Right renal cortex interstitium (tissue), 3 donors: ENCODE measurements at places on chromosomes 4 and X.

- DNase-seq, result no peak
Observed at GRCh38 chr4:152118819-152119553, 358.2 kb upstream of the GATB start.

DNA sequence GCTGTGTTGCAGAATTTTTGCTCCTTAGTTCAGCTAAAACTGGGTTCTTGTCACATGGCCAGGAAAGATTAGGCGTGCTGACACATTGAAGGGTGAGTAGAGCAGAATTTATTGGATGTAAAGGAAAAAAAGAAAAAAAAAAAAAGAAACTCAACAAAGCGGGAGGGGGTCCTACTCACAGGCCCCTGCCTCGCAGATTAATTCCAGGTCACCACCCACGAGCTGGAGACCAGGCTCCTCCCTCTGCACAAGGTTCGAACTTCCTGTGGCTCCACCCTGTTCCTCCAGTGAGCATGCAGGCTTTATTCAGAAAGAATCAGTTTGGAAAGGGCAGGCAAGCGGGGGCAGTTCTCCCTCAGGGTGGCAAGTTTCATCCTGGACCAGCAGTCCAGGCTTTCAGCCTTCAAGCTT is 17.1 kb downstream of the MGST2 start:
- no peak for DNase-seq

DNA sequence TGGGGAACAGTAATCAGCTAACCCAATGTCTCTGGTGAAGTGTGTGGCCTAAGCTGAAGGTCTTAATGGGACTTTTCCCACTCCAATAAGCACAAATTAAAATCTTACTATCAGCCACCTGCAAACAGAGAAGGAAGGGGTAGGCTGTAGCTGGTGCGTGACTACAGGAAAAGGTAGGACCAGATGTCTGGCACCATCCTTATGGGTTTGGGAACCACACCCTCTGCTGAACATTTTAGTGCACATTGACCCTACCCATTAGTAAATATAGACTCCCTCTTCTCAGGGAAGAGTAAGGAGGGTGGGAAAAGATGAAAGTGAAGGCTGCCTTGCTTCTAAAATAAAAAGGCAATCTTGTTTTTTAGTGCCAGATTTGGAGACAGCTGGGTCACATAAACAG is 602.8 kb downstream of the FAT4 start:
- no peak for DNase-seq

GRCh38 chrX:69165087-69165651 is at the start of gene PJA1:
TSS of gene PJA1 (minus strand) at chrX:69165453. CDS start at chrX:69163073, 2,380 bp downstream.
- DNase-seq, result no peak

- no peak for DNase-seq
Observed at GRCh38 chr4:77169481-77169880, 12.5 kb downstream of the CCNG2 start.

DNA sequence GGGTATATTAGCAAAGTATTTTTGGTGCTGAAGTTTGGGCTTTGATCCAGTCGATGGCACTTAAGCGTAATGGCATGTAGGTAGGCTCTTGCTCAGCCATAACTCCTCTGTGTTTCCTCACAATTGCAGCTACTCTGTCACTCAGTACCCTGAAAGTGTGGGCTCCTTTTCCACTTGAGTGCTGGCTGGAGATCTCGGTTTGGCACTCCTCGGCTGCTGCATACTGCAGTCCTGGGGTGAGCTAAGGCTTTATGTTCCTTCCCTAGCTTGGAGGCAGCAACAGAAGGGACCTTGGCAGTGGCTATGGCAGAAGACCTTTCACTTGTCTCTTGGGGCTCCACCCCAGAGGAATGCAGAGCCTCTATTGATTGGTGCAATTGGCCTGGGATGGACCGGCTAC is 106.7 kb upstream of the GRXCR1 start:
- DNase-seq, result no peak

GRCh38 chrX:96445531-96446065 is 239.0 kb upstream of the DIAPH2 start:
- DNase-seq, result no peak

DNA sequence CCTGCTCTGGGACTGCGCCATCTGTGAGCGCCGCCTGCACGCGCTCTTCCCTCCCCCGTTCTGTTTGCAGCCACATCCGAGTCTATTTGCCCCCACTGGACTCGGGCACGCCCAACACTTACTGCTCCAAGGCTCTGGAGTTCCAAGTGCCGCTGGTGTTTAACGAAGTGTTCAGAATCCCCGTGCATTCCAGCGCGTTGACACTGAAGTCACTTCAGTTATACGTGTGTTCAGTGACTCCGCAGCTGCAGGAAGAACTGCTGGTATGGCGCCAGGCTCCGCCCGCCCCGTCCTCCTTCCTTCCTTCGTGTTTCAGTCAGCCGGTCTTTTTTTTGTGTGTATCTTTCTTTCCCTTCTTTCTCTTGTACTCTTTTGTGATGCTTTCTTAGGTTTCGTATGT is 30.7 kb upstream of the CLCN4 start:
- no peak for DNase-seq

DNA sequence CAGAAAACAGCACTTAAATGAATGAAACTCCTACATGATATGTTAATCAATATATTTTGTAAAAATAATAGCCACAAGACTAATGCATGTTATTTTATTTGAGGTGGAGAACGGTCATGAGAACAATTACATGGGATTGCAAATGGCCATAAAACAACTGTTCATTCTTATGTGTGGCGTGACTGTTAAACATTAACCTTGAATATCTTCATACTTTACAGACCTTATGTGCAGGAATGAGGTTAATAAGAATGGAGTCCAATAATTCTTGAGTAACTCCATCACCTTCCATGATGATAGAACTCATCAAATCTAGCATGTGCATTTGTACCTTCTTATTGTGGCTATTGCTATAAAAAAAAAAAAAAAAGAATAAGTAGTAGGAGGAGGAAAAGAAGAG is 55.3 kb downstream of the PDS5A start:
- no peak for DNase-seq

GRCh38 chrX:138856881-138857604 is 145.5 kb upstream of the FGF13 start:
- DNase-seq, result no peak

DNA sequence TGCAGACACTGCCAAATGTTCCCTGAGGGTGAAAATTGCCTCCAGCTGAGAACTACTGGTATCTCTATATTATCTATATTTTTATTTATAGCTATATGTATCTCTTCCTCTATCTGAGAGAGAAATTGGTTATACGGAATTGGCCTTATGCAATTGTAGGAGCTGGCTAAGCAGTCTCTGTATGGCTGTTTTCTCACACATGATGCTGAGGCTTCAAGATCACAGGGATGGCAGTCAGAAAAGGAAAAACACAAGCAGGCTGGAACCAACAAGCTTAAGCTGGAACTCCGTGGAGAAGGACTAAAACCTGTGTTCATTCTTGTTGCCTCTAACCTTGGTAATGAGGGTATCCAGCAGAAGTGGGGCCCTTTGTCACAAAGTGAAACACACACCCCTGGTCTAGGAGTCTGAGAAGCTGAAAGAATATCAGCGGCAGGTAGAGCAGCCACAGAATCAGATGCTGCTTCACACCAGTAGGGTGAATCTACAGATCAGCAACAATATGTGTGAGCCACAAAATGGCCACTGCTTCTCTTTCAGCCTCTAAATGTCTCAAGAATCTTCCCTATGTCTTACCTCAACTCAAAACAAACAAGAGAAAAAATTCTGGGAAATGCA is 166.5 kb upstream of the PPP1R2C start:
- DNase-seq, result no peak

GRCh38 chr4:38040619-38041018 is 80.4 kb downstream of the PTTG2 start:
- DNase-seq, result no peak

- no peak for DNase-seq
Observed at GRCh38 chr4:188955066-188955465, 815.8 kb downstream of the TRIML1 start.

DNA sequence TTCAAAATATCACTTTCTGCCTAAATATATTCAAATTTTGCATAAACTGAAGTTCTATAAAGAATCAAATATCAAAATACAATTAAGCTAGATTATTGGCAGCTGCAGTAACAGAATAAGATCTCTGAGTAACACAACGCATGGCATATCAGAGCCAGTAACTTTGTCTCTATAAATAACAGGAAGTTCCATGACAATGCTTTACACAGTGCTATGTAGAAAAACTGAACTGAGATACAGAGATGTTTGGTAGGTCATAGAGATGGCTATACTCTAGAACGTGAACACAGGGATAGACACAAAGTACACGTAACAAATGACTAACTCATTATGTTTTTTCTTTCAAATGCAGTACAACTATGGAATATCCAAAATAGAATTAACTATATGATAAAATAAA is 18.2 kb downstream of the UBE2D3 start:
- DNase-seq, result no peak

GRCh38 chr4:185119927-185120630 is 23.0 kb upstream of the SLC25A4 start:
- no peak for DNase-seq

- no peak for DNase-seq
Observed at GRCh38 chr4:15003891-15004738, 1.8 kb downstream of the CPEB2 start.

- no peak for DNase-seq
Observed at GRCh38 chr4:54109241-54110018, 9.5 kb downstream of the GSX2 start.
